Left kidney (tissue), 8 donors: ENCODE measurements at places on chromosomes 4 and X. TPM values are rescaled to one million over a fixed set of nuclear protein-coding genes. Genes with fewer than 3 reads are reported as not detected.
A peak's percentile ranks its signal among the peaks of the same experiment; 100 is the strongest.

CHRDL1 gene
- polyA plus RNA-seq, result 12.9 TPM

CXCL6 gene
- not detected for polyA plus RNA-seq

DNA sequence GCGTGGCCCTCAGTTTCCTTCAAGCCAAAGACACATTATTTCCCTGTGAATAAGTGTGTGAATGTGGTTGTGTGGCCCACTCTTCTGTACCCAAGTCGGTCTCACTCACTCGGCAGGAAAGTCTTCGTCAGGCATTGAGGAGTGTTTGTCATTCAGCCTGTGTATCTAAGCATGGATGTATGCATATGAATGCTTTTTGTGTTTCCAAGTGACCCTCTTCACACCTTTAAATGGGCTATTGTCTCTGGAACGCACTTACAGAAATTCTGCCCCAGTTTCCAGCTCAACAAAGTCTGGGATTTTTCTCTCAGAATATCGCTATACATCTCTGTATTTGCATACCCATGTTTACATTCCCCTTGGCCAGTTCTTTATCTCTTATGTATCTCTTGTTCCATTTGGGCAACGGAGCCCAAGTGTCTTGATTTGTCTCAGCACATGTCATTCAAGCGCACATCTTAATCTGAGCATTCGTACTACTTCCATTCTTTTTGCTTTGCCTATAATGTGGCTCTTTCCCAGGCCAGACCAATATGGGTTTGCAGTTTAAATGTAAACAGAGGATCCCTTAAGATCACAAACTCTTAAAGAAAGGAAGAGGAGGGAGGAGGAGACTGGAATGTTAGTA lies 4.8 kb downstream of the BCOR start:
- no peak for DNase-seq

DNA sequence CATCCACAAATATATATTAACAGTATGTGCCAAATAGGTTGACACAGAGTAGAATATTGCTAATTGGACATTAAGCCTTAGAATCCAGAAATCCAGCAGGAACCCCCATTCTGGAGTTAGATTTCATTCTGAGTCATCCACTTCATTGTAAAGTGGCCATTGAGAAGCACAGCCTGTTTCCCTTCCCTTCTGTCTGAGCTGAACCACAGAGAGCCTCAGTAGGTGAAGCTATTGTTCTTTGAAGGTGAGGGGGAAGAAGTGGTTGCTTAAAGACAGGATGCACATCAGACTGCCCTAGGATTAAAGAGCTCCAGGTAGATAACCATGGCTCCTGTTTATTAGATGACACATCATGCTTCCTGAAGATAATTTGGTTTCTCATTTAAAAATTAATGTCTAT lies 30.6 kb upstream of the MCF2 start:
- DNase-seq, result no peak

- DNase-seq, result peak; percentile 12
These were observed 117.2 kb downstream of the TEX13C start for GRCh38 chrX:125436855-125437254.

GRCh38 chr4:44726038-44726871 lies at the start of gene GNPDA2:
TSS of gene GNPDA2 (minus strand) at chr4:44726556. CDS start at chr4:44722207, 4,349 bp downstream.
- peak; percentile 88 for DNase-seq

DNA sequence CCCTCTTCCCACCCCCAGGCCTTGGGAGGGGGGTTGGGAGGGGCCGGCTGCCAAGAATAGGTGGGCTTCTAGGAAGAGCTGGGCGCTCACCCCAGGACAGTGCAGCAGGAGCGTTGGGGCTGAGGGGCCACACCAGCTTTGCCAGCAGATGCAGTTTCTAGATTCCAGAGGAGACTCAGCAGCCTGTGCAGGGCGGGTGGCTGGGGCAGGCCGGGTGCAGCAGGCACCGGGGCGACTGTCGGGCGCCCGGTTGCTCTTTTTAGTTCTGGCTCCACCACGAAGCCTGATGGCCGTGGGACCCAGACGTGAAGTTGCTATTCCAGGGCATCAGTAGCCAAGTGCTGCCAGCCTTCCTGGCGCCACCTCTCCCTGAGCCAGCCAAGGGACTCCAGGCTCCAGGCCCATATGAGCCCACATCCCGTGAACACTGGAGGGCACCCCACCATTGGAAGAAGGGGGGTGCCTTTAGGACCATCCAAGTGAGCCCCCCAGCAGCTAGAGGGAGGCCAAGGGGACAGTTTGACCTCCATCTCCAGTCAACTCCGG lies 5.8 kb downstream of the SSR4 start:
- no peak for DNase-seq

- DNase-seq, result no peak
These were observed 515.5 kb upstream of the AGA start for GRCh38 chr4:177957596-177958360.

DNA sequence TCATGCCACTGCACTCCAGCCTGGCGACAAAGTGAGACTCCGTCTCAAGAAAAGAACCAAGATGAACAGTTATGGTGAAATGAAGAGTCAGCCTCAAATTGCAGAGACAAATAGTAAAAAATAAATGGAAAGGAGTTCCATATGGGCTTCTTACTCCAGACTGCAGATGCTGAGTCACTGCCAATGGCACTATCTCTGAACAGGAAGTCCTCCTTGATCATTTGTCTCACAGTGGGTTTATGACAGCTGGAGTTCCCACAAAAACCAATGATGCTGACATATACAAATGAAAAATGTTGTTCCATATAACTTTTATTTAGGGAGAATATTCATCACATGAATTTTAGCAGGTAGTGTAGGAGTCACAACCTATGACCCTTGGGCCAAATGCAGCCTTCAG lies 631.6 kb downstream of the PCDH18 start:
- no peak for DNase-seq

DNA sequence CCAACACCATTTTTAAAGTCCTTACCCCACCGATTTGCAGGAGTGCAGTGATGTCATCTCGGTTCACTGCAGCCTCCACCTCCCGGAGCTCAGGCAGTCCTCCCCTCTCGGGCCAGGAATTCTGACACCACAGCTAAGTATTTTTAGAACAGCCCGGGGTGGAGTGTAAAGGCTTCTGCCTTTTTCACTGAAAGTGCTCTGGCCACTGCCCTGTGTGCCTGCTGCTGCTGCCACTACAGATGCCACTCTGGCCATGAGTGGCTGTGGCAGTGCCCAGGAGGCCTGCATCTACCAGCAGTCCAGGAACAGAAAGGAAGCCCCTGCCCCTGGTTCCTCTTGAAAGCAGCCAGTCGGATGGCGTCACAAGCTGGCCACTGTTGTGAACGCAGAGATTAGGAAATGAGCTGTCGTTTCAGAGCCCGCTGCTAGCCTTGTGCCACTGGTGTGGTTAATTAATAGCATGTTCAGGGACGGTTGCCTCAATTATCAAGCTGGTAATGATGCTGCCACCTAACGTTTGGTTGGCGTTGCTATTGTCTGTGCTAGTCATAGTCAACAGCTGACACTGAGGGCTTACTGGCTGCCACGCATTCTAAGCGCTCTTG lies 23.6 kb upstream of the TBC1D14 start:
- DNase-seq, result no peak

GRCh38 chr4:170931321-170931720 lies 841.6 kb upstream of the AADAT start:
- DNase-seq, result no peak

- no peak for DNase-seq
These were observed 124.8 kb upstream of the EOLA2 start for GRCh38 chrX:150063138-150063518.

GRCh38 chr4:128542047-128542446 lies 254.4 kb upstream of the PGRMC2 start:
- no peak for DNase-seq

DNA sequence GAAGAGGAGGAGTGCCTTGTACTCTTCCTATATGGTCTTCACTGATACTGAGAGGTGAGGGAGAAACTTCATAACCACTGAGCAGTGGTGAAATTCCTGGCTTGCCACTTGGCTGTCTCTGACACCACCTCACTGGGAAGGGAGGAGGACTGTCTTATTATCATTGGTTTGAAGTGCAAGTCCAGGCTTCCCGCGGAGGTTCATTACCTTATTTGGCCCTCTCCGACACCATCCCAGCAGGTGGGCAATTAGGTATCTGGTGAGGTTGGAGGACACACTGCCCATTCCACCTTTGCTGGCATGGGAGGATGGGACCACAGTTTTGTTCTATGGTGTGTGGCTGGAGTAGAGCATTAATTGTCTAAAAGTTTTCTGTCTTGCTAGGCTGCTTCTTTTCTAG lies 206.1 kb downstream of the LHFPL1 start:
- DNase-seq, result no peak

- no peak for DNase-seq
These were observed 2.9 kb downstream of the LETM1 start for GRCh38 chr4:1852904-1853623.

DNA sequence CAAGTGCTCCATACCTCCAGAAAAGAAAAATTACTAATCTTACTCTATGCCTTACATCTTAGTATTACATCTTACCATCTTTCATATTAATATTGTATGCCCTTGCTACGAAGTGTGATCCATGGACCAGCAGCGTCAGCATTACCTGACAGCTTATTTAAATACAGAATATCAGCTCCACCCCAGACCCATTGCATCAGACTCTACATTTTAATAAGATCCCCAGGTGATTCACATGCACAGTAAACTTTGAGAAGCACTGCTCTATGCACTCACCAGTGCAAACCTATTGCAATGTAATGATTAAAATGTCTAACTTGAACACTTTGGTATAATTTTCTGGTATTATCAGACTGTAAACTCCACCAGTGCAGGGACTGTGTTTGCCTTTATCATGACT lies 14.1 kb upstream of the SH3D19 start:
- no peak for DNase-seq

ENAM gene
- polyA plus RNA-seq, result 5.1 TPM
